NCI-H1092 (cell line): ENCODE measurements at places on chromosomes 7 and 10.

- no peak for DNase-seq
These were observed 1196.8 kb upstream of the PHF14 start for GRCh38 chr7:9776900-9777299.

- DNase-seq: no peak
These were observed 38.4 kb downstream of the PTPRE start for GRCh38 chr10:127945341-127945758.

DNA sequence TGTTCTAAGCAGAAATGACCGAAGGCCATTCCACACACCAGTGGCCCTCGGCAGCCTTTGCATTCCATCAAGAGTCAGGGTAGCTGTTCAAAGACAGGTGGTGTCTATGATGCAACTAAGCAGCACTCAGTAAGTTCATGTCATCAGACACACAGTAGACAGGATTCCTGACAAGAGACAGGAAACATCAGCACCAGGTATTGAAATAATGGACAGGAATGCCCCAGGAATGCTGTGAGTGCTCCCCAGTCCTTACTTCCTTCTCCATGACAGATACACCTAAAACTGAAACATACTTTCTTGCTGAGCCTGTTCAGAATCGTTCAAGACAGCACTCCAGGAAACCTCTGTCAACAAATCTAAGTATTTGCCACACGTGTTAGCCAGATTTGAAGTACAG, 204.4 kb downstream of the TPST1 start:
- no peak for DNase-seq

GRCh38 chr10:58219875-58220274, 47.8 kb downstream of the IPMK start:
- no peak for DNase-seq

- DNase-seq: no peak
These were observed 286.4 kb downstream of the ZEB1 start for GRCh38 chr10:31605426-31605825.

GRCh38 chr10:89792187-89792586, 90.8 kb downstream of the KIF20B start:
- no peak for DNase-seq

DNA sequence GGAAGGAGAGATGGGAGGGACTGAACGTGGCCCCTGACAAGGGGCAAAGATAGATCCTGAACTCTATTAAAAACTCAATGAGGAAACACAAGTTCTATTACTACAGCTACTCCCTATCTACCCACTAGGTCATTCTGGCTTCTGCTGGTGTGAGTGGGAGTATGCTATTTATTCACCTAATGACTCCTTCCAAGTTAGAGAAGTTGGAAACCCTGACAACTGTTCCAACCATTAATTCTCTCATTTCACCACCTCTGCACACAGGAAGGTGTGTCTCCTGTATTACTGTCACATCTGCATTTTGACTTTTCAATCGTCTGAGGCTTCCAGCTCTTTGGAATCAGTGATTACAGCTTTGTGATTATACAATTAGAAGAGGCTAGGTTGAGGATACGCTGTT, 169.4 kb upstream of the ADO start:
- DNase-seq: no peak

DNA sequence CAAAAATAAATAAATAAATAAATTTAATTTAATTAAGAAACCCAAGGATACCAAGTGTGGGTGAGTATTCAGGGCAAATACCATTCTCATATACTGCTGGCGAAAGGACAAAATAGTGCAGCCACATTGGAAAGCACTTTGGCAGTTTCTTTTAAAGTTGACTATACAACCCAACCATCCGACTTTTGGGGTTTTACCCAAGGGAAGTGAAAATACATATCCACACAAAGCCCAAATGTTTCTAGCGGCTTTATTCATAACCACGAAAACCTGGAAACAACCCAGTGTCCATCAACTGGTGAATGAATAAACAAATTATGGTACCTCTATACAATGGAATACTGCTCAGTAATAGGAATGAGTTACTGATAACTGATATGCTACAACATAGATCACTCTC, 36.2 kb upstream of the OGDHL start:
- DNase-seq: no peak

- no peak for DNase-seq
These were observed 74.0 kb downstream of the POU6F2 start for GRCh38 chr7:39051707-39052106.

GRCh38 chr7:1046722-1047679, 2.7 kb downstream of the GPR146 start:
- DNase-seq: no peak

- DNase-seq: no peak
These were observed 22.7 kb downstream of the VIM start for GRCh38 chr10:17250736-17251135.

DNA sequence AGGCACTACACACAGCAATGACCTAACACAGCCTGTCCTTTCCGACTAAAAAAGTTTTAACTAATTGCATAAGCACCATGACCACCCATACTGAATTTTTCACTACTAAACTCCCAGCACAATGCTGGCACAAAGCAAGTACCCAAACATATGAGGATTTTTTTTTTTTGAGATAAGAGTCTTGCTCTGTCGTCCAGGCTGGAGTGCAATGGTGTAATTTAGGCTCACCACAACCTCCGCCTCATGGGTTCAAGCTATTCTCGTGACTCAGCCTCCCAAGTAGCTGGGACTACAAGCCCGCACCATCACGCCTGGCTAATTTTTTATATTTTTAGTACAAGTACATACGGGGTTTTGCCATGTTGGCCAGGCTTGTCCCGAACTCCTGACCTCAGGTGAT, 5.1 kb downstream of the UBE2H start:
- no peak for DNase-seq

DNA sequence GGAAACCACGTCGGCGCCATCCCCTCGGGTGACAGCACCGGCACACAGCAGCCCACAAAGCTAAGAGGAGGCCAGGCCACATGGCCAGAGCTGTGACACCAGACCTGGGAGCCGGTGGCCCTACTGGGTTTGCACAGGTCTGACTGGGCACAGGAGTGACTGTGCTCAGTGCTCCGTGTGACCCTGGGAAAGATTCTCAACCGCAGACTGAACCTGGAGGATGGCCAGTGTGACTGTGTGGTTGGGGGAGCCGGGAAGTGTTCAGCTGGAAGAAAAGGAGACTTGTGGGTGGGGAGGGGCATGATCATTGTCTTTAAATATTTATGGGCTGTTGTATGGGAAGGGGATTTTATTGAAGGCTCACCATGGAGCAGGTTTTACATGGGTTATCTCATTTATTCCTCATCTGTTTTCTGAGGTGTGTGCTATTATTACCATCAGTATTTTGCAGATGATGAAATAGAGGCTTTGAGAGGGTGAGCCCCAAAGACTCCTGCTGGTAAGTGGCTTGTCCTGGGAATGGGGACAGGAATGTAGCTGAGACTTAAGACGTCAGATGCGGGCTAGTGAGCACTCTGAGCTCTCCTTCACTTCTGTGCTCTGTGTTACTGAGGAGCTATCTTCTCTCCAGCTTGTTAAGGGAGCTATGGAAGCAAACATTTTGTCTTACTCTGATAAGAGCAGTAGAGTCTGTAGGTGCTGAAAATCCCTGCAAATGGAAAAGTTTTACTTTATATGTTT, 127.5 kb downstream of the TMEM178B start:
- no peak for DNase-seq

GRCh38 chr7:131105799-131106680, 221.6 kb upstream of the MKLN1 start:
- peak; percentile 38 for DNase-seq

- DNase-seq: no peak
These were observed 18.8 kb upstream of the AOAH start for GRCh38 chr7:36742911-36743775.

- DNase-seq: no peak
These were observed 8.0 kb upstream of the ZMIZ1 start for GRCh38 chr10:79060641-79061255.

DNA sequence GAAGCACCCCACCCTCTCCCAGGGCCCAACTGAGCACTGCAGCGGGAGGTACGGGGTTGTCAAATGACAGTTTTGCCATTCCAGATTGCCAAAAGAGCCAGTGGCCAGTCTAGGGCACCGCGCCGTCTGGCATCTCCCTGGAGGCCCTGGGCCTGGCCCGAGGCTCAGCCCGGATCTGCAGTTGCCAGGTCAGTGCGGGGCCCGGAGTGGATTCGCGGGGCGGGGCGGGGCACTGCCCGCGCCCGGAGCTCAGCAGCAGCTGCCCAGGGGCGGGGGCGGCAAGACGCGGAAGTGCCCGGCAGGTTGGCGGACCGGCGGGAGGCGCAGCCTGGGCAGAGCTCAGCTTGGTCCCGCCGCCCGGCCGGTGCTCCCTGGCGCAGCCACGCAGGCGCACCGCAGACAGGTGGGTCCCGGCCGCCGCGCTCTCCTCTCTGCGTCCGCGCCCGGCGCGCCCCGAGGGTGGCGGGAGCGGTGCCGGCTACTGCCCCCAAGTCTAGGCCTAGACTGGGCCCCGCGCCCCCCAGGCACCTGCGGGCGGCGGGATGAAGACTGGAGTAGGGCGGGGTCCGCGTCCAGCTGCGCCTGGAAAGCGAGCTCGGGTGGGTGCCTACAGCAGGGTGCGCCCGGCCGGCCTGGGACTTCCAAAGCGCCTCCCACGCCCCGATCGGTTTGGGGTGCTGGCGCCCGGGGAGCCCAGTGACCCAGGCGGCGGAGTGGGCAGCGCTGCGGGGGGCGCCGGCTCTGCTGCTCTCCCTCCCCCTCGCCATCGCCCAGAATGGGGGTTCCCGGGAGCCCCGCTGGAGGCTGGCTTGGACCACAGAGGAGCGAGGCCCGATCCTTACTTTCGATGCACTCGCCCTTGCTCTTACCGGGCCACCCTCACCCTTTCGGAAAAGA, at the start of gene IRF5:
Gene IRF5 (plus strand): TSS at position 281 of the 897 bp plus-strand sequence. CDS start 4,155 bp downstream, outside the sequence.
- no peak for DNase-seq

DNA sequence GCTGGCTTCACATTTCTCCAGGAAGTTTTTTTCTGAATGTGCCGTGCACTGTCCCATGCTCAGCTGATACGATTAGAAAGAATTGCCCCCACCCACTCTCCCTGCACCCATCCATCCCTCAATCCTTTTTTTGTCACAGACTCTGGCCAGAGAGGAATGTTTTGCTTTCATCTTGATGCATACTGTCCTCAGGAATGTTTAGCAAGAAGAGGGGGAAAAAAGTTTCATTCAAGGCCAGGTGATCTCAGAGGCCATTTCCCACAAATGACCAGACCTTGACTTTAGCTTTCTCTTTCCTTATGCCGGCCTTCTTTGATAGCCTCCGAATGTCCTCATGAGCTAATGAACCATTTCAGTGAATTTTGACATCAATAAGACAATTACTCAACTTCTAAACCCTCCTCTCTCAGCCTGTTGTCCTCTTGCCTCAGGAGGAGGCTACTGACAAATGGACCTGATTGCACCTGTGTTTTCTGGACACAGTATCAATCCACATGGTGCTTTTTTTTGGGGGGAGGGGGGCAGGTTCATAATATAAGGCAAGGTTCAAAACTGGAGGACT, 105.0 kb upstream of the KLF6 start:
- DNase-seq: no peak

DNA sequence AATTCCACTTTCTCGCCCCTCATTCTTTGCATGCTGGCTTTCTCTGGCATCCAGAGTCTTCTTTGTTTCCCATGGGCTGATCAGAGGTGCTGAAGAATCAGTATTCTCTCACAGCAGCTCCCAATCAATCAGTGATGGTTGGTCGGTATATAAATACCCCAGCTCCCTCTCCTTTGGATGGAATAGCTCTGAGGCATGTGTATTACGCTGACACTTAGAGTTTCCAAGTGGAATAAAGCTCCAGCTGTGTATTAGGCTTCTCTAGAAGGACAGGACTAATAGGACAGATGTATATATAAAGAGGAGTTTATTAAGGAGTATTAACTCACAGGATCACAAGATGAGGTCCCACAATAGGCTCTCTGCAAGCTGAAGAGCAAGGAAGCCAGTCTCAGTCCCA, 218.3 kb upstream of the GRB10 start:
- no peak for DNase-seq

DNA sequence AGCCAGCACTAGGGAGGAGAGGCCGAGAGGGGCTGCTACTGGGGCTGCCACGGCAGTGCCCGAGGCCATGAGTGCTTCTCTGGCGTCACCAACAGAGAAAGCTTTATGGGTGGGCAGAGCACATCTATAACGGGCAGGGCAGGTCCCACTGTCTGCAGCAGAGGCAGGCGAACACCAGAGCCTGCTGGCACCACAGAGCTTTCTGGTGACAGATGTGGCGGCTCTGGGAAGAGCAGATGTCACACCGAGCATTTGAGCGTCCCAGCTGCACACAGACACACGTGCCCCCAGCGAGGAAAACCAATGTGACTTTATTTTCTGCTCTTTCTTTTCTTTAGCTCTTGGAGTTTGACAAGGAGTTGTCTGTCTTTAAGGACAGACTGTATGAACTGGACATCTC, 20.5 kb downstream of the NKX6-2 start:
- DNase-seq: no peak
